Activated CD4-positive, alpha-beta T cell treated with anti-CD3 and anti-CD28 coated beads, Interleukin-2, Interleukin-4, amounts not matched to agents 100 ng/mL and 50 ng/mL, durations not matched to agents 16 hours and 8 hours (primary cell): ENCODE measurements at places on chromosomes 7 and 10.

DNA sequence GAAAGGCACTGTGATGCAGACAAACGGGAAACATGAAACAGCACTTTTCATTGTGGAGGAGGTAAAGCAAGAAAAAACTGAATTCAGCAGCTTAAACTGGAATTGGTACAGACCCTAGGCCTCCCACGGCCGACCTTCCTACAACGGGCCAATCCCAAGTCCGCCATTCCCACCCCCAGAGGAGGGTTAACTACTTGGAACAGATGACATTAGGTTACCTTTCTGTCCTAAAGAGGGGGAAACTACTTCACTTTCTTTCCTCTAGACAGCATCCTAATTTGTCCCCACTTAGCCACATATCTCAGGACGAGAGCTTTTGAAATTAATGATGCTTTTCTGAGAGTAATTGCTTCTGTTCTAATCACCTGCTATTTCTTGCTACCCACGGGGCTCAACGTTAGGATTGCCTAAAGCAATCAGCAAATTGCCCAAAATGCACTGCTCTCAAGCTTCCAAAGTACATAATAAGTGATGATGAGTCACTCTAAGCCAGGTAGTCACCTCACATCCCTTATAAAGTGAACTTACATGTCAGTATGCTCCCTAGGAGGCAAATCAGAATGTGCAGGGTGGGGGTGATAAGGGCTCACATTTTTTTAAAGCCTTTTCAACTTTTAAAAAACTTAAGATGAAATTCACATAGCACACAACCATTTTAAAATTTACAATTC is 36.7 kb downstream of the LSM5 start:
- no peak for DNase-seq

GRCh38 chr7:44538093-44538797 is 2.9 kb downstream of the NPC1L1 start:
- no peak for DNase-seq

GRCh38 chr7:77327067-77327931 is 88.8 kb downstream of the GSAP start:
- no peak for DNase-seq

DNA sequence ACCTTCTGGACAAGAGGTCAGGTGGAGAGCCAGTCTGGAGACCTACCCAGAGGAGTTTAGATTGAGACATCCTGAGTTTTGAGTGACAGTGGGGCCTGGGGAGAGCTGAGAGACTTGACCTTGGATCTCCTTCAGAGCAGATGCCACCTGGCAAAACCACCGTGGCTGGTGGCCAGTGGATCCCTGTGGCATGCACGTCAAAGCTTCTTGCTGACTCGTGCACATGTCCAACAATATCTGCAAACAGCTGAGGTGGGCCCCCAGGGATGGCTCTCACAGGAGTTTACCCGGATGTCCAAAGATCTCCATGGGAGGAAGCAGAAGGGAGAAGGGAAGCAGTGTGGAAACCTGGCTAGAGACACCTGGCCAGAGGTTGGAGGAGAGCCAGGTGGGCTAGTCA is 230.5 kb downstream of the FANK1 start:
- DNase-seq, result no peak

DNA sequence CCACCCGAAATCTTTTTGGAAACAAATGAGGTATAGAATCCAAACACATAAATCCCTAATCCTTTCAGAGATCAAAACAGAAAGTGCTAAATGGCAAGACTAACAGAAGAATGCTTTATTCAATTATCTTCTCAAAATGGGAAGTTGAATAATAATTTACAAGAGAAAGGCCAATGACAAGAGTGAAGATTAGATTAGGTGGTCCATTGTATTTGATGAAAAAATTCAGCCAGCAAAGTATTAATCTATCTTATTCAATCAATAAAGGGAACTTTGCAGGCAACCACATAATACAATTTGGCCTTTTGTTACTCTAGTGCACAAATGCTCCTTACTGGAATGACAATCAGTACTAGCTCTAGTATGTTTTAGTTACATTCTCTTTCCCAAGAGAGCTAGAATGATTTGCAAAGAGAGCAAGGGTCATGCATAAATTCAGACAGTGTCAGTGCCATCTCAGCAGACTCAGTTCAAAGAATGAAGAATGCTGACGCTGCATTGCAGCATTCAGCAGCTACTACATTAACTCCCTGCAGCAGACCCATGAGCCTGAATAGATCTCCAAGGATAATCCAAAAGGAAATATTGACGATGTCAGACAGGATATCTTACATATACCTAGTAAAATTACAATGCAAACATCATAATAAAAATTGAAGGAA is 131.8 kb downstream of the ANK3 start:
- DNase-seq, result no peak
